ENCODE measurements at places on chromosomes 7 and 10. TPM values are rescaled to one million over a fixed set of nuclear protein-coding genes. Genes with fewer than 3 reads are reported as not detected.

Gene HYAL4
- not detected for total RNA-seq

Gene TMEM248
- 59.6 TPM for total RNA-seq

GRCh38 chr10:17144757-17145156 lies 15.1 kb upstream of the CUBN start:
- peak; percentile 15 for DNase-seq

GRCh38 chr10:5584895-5585516 lies 60.2 kb downstream of the CALML3 start:
- no peak for DNase-seq

DNA sequence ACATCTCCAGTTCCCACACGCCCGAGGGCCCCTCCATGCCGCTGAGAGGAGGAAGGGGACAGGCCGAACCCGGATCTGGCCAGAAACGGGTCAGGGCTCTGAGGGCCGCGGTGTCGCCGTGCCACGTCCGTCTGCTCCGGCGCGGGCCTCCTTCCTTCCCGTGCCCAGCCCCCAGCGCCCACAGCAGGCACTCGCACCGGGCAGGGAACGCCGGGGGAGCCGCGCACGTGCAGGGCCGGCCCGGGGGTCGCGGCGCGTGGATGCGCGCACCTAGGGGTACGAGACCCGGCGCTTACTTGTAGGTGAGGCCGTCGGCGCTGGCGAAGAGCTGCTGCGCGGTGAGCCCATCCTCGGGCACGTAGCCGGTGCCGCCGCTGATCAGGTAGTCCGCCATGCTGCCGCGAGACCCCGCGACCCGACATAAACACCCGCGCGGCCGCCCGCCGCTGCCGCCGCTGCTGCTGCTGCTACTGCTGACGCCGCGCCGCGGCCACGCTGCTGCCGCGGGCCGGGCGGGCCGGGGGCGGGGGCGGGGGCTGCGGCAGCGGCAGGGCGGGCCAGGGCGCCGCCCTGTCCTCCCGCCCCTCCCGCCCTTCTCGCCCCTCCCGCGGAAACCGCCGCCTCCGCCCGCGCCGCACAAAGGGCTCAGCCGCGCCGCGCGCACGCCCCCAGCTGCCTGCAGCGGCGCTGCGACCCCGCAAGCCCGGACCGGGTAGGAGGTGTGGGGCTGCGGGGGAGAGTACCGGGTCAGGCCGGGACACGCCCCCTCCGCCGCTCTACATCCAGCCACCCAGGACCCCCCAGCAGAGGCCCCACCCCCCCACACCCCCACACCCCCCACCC lies 4.1 kb downstream of the IMPDH1 start:
- peak; percentile 45 for DNase-seq

Gene DGKI
- 2.1 TPM for total RNA-seq

GRCh38 chr7:103715376-103716120 lies 269.5 kb upstream of the SLC26A5 start:
- DNase-seq = peak; percentile 45

- no peak for DNase-seq
Observed at GRCh38 chr7:74312418-74313028, 23.3 kb downstream of the CLIP2 start.

DNA sequence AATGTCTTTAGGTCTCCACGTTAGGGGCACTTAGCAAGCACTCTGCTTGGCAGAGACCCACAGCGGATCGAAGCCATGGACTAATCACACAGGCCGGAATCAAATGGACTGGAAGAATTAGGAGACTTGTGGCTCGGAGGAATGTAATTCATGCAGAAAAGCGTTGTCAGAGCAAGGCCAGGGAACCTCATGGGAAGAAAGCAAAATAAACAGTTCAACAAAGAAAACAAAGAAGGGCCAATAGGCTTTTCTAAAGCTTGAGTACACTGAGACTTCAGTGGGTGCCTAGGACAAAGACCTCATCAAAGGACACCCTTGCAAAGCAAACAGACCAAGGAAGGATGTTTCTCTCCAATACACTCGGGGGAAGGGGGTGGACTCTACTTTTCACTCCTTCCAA lies 171.1 kb downstream of the GLI3 start:
- DNase-seq = peak; percentile 88

Gene GOLGA7B
- not detected for total RNA-seq

- DNase-seq = no peak
Observed at GRCh38 chr7:94239661-94240234, 154.9 kb upstream of the COL1A2 start.

Gene INA
- 0.50 TPM for total RNA-seq

- no peak for DNase-seq
Observed at GRCh38 chr10:34538281-34538829, 276.7 kb downstream of the PARD3 start.

DNA sequence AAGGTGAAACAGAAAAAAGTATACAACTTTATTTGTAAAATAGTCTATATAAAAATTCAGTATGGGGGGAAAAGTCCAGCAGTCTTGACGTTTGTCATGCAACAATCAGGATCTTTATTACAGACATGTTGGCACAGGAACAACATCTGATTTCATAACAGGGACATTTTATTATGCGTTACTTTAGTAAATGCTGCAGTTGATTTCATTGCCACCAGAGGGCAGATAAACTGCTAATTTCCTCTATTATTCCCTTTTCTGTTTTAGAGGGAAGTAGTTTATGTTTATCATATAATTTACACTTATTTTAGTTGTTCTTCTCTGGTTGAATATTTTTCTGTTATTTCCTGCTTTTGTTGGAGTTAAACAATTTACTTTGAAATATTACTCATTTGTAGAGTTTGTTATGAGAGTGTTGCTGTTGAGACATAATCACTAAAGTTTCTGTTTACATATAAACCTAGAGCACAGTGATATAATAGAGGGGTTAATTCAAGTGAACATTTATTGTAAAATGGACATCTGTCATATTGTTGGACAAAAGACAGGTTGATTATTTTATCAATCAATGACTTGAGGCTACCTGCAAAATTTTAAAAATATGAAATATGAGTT lies 3.3 kb downstream of the PLXDC2 start:
- peak; percentile 34 for DNase-seq
